ENCODE measurements at places on chromosomes 2 and 18.
A peak's percentile ranks its signal among the peaks of the same experiment; 100 is the strongest.

DNA sequence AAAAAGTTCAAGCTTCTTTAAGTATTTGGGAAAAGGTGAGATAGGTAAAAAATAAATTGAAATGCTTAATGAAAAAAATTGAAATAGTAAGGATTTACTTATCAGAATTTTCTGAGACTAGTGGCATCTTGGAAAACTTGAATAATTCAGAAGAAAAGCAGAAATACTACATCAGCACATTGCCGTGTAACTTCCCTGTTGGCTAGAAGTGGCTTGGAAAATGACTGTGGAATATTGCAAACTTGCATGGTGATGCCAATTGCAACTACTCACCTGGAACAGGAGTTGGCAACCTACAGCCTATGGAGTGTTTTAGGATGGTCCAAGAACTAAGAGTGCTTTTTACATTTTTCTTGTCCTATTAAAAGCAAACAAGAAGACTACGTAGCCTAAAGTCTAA lies 603.5 kb upstream of the VRK2 start:
- no peak for DNase-seq

DNA sequence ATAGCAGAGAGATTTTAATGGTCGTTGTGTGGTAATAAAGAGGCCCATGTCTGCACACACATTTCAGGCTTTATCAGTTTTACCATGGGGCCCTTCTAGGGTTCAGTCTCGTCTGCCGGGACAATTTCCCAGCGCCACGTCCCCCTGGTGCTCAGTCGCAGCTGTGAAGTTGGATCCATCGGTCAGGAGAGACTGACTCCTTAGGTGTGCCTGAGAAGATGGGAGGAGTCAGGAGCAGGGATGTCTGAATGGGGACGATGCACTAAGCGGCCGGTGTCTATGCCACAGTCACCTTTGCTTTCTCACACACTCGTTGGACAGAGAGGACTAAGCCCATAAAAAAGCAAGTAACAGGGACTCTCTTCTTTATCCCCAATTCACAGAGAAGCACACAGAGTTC lies 71.4 kb downstream of the TWIST2 start:
- no peak for DNase-seq

- no peak for DNase-seq
These were observed 4.4 kb downstream of the EHD3 start for GRCh38 chr2:31238126-31238905.

GRCh38 chr2:47321006-47321405 lies 82.0 kb upstream of the MSH2 start:
- DNase-seq, result no peak

- no peak for DNase-seq
These were observed 66.6 kb downstream of the DIS3L2 start for GRCh38 chr2:232028071-232028470.

GRCh38 chr2:227127201-227127600 lies 36.8 kb downstream of the COL4A4 start:
- no peak for DNase-seq

DNA sequence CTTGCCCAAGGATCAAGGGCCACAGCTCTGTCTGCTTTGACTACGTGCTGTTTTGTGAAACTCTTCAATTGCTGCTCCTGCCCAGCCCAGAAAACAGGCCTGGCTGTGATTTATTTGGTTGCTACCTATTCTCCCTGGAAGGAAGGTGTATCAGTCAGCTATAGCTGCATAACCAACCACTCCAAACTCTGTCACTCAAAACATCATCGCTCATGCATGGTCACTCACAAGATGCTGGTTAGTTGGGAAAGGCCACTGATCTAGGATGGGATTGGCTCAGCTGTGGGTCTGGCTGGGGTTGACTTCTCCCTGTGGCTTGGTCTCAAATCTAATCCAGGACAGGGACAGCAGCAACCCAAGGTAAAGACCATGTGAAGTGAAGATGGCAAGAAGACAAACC lies 14.6 kb downstream of the TEX51 start:
- DNase-seq, result no peak

- DNase-seq, result no peak
These were observed 40.8 kb upstream of the MYO1B start for GRCh38 chr2:191204433-191204832.

DNA sequence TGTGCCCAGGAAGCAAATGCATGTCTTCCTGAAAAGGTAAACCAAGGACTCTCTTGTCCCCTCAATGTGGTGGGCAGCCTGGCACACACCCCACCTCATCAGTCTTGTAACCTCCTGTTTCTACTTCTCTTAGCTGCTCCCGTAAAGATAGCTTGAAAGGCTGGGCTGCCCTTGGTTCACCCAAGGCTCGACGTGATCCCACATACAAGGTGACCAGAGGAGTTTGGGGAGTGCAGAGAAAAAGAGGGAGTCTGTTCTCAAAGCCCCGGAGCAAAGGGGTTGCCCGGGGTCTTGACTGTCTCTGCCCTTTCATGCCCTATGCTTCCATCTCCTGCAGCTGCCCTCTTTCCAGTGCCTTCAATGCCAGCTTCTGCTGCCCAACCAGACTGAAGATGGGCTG lies 18.3 kb upstream of the FOSL2 start:
- no peak for DNase-seq

DNA sequence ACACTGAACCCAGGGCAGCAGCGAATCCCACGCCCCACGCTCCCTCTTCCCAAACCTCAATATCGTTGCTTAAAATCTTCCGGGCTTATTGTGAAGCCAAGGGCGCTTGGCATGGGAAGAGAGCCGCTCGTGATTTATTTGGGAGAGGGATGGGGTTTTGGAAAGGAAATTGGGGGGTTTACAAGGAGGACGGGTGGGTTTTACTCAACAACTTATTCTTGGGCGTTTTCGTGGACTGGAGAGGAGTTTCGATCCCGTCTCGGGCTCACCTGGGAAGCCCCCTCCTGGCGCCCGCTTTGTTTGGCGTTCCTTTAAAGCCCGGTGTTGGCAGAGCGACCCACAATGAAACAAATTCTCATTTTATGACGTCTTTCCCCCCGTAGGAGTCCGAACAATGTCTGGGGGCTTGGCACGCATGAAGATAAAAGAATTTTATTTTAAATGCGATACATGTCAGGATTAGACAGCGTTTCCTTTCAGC lies 135.3 kb downstream of the INSIG2 start:
- no peak for DNase-seq

GRCh38 chr2:206955253-206955652 lies 15.9 kb downstream of the CPO start:
- no peak for DNase-seq

GRCh38 chr2:238968616-238969384 lies 120.9 kb downstream of the TWIST2 start:
- DNase-seq, result no peak

DNA sequence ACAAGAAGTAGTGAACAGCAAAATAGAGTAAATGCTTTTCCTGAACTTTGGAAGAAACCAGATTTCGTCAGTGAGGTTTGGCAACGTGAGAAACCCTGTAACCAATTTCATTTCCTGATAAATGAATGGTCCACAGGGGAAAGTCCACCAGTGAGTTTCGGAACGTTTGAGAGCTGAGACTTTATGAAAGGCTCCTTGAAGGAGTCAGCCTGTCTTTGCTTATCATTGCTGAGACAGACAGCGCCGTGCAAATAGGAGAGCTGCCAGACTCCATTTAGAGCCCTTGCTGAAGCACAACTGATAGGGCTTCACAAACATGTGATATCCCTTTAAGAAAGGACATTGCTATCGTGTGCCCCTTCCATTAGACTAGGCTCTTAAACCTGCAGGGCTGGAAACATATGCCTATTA lies 121.8 kb upstream of the SMAD7 start:
- DNase-seq, result no peak

DNA sequence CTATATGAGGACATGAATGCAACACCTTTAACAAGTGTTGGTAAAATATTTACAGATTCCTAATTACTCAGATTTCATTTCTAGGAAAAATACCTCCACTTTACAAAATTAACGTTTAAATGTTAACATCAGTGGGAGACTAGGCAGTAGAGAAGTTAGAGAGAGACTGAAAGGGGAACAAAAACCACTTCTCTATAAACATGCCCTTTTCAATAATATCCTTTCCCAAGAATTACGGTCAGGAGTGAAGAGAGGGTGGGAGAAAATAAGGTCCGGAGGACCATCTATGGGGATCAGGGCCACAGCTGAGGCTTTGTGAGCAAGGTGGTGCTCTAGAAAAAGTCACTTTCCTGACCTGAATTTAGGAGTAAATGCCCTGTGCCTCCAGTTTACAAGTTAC lies 65.3 kb upstream of the WIPF1 start:
- DNase-seq, result no peak

- no peak for DNase-seq
These were observed 57.4 kb upstream of the AMMECR1L start for GRCh38 chr2:127943186-127943585.

- DNase-seq, result peak; percentile 84
These were observed 725 bp upstream of the ANKRD53 start for GRCh38 chr2:70977605-70978205.

DNA sequence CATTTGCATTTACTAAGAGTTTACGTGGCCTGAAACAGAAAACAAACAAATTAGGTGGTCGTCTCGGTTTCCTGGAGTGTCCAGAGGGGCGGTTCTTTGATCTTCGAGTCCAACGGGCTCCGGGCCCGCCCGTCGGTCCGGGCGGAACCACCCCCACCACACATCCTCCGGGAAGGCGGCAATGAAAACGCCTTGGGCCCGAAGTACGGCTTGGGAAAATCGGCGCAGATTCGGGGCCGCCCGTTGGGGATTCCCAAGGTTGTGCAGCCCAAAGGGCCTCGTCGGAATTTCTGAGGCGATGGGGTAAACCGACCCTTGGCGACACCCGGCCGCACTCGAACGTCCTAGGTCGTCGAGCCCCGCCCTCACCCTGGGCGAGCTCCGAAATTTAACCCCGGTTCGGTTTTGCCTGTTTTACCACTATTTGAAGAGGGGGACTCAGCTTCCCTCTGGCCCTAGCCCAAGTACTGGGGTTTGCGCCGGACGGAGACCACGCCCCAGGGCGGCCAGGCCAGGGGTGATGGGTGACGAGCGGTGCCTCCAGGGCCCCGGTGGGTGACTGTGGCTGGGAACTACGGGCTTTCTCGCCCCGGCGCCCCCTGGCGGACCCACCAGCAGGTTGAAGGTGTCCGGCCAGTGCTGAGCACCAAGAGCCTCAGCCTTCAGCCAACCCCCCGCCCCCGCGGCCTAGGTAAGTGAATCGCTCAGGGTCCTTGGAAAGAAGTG lies 1.9 kb upstream of the CFAP53 start:
- no peak for DNase-seq

GRCh38 chr2:149049142-149049541 lies 10.6 kb downstream of the LYPD6B start:
- no peak for DNase-seq

- DNase-seq, result no peak
These were observed 92.0 kb downstream of the RTTN start for GRCh38 chr18:70113511-70113910.

DNA sequence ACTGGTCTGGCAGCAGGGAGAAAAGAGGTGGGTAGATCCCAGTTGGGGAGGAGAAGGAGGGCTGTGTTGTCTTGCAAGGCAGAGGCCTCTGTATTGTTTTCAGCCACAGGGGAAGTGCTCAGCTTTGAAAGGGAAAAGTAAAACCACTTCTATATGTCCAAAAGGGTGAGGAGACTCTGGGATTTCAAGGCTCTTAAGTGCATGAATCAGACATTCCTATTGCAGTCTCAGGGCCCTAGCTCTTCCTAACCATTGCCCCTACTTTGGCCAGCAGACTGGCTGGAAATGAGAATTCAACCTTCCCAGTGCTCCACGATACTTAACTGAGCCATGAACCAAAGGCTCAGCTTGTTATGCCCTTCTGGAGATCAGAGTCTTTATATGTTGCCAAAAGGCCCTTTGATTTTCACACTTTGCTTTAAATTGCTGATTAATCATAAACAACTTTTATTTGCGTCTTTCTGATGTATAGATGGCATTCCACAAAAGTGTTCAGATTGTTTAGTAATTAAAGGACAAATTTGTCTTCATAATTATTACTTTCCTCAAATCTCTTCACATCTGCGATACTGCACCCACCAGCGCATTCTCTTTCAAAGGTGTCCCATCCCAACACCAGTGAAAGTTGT lies 313.8 kb upstream of the MMADHC start:
- DNase-seq, result no peak

DNA sequence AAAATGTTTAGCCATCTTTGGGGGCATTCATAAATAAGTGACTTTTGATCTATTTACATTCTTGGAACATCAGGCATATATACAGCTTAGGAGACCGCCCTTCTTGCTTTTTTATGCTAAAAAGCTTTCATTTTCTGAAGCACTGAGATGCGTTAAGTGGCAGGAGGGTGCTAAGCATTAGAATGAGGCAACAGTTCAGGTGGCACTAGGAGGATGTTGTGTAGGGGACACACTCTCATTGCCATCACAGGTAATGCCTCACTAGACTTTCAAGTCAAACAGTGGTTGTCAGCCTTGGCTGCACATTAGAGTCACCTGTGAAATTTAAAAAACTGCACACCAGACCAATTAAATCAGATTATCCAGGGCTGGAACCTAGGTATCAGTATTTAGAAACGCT lies 39.1 kb downstream of the EHBP1 start:
- no peak for DNase-seq

DNA sequence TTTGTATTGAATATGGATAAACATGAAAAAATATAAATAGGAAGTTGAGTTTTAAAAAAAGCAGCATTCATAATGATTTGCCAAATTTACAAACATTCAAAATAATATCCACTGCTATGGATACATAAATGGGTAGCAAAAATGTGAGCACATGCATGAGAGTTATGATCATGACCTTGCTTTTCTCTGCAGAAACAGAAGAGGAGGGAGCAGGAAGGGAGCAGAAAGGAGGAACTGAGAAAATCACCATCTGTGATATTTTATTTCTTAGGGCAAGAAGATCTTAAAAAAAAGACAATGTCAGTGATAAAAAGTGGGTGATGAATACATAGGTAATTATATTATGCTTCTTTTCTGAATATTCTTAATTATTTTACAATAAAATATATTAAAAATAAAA lies 17.7 kb upstream of the CCDC93 start:
- no peak for DNase-seq

- DNase-seq, result no peak
These were observed 79.6 kb upstream of the CREB1 start for GRCh38 chr2:207450186-207450585.

DNA sequence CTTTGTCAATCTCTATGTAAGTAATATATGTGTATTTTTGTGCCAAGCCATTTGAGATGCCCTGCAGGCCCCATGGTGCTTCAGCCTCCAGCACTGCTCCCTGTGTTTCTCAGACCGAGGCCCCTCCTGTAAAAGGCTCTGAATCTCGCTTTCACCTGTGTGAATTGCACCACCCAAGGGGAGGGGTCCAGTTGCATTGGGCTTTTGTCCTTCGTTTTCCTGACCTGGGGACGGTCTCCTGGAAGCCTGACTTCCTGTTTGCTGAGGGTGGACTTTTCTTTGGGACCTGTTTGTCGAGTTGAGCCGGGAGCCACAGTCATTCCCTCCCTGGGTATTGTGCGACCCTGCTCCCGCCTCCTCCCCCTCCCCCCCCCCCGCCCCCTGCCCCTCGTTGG lies 48.9 kb downstream of the AGAP1 start:
- no peak for DNase-seq

- peak; percentile 42 for DNase-seq
These were observed 1377.9 kb downstream of the RPIA start for GRCh38 chr2:90069290-90069894.

DNA sequence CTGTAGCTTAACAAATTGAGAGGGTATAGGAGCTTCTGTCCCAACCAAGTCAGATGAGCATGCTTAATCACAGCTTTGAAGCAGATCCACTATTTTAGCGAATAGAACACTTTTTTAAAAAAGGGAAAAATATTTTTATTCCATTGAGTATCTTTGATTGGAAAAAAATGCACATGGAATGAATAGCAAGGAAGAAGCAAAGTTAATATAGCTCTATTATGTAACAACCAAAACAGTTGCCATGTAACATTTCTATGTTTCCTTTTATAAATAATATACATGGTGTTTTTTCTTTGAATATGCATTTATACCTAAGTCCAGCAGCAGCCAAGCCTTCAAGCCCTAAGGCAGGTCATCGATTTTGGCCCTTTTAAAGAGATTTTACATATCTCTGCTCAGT lies 21.4 kb upstream of the SPTBN1 start:
- DNase-seq, result no peak

Measured in ACHN (cell line).